ENCODE measurements at places on chromosomes 7 and 10.

DNA sequence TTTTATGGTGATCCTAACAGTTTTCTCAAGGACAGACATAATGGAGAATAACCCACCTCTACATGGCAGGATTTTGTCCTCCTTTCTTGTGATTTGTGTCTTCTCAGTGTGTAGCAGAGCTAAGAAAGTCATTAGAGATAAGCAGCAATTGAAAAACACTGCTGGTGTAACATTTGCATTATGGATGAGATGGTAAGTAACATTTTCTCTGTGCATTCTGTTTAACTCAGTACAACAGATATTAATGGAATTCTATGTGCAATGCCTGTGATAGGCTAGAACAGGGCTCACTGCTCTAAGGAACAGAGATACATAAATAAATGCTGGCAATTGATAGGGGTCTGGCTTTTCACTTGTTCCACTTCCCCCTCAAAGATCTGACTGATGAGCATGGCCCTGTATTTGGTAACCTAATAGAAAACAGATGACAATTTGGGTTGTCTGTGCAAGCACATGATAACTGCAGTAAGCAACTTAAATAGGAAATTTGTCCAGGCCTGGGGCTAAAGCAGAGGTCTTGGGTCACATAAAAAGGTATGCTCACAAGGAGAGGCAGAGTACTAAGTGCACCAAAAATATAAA, 560.3 kb upstream of the POM121L12 start:
- DNase-seq, result no peak

GRCh38 chr10:67075491-67075971, 149.7 kb downstream of the LRRTM3 start:
- DNase-seq, result no peak

DNA sequence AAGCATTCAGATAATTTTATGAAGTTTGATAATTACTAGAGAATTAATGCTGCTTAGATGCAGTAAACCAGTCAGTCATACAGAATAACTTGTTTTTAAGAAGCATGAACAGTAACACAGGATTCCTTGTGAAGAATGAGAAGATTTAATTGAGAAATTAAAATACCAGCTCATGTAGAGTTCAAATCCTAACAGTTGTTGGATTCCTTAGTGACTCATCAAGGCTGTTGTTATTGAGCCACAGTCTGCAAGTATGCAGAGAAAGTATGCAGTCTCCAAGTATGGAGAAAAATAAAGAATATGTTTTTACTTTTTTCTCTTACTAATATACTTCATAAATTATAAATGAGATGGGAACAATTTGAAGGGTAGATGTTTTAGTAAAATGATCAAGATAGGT, 30.2 kb upstream of the CYP26C1 start:
- DNase-seq, result no peak

DNA sequence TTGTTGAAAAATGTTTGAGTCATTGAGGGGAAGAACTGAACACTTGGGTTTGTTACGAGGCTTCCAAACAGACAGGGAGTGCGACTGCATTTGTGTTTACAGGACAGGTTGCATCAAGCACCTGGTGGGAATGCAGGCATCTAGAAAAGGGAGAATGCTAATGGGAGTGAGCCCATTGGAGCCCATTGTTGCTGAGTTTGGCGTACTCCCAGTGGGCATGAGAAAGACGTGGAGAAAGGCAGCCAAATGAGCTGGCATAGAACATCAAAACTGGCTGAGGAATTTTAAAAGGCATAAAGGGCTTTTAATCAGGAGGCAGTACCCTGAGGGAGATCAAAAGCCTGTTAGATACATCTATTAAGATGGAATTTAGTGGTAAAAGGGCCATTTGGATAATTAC, 171.6 kb upstream of the NPSR1 start:
- no peak for DNase-seq

DNA sequence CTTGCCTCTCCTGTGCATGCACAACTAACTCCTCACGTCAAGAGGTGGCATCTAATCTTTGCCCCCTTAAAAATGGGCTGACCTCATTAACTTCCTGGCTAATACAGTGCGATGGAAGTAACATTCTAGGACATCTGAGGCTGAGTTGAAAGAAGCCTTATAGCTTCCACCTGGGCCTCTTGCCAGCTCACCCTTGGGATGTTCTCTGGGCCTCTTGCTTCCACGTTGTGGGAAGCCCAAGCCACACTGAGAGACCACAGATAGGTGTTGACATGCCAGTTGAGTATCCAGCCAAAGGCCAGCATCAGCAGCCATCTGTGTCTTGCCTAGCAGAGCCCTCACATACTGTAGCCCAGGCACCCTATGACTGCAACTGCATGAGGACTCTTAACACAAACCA, 60.8 kb upstream of the GDF10 start:
- no peak for DNase-seq

GRCh38 chr10:80649183-80649582, 111.5 kb downstream of the SH2D4B start:
- DNase-seq, result no peak

GRCh38 chr7:70787286-70787685, 344.7 kb upstream of the GALNT17 start:
- DNase-seq, result no peak

DNA sequence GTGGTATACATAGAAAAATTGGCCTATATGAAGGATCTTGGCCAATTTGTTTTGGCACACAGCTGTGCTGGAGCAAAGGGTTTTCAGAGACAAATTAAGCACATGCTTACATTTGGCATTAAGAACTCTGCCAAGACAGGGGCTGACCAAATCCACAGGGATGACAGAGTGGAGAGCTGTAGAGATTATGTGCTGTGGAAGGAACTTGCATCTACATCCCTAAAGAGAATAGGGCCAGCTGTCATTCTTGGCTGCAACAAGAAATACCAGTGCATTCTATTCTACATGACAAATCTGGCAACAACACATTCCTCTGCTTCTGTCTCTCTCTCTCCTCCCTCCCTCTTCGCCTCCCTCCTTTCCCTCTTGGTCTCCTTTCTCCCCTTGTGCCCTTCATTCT, 75.6 kb downstream of the POM121L12 start:
- no peak for DNase-seq

GRCh38 chr7:81618396-81619014, 151.3 kb downstream of the HGF start:
- DNase-seq, result no peak

DNA sequence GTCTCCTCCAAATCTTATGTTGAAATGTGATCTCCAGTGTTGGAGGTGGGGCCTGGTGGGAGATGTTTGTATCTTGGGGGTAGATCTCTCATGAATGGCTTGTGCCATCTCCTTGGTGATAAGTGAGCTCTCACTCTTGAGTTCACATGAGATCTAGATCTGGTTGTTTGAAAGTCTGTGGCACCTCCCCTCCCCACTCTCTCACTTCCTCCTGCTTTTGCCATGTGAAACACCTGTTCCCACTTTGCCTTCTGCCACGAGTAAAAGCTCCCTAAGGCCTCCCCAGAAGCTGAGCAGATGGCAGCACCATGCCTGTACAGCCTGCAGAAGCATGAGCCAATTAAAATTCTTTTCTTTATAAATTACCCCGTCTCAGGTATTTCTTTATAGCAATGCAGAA, 23.5 kb downstream of the TMEM229A start:
- no peak for DNase-seq

DNA sequence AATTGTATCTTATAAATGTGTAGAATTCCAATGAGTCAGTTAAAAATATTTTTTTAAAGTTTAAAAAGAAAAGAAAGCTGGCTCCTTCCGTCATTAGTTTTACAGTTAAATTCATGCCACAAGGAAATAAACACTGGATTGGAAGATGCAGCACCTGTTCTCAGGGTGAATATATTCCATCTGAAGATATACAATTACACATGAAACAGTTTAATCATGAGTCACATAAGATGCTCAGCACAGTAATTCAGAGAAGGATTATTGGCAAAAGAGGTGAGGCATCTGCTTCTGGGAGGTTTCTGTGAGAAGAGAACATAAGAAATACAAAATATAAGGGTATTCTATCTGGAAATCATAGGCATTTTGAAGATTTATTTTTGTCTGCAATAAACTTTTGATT, 376.5 kb upstream of the SORCS1 start:
- DNase-seq, result no peak

DNA sequence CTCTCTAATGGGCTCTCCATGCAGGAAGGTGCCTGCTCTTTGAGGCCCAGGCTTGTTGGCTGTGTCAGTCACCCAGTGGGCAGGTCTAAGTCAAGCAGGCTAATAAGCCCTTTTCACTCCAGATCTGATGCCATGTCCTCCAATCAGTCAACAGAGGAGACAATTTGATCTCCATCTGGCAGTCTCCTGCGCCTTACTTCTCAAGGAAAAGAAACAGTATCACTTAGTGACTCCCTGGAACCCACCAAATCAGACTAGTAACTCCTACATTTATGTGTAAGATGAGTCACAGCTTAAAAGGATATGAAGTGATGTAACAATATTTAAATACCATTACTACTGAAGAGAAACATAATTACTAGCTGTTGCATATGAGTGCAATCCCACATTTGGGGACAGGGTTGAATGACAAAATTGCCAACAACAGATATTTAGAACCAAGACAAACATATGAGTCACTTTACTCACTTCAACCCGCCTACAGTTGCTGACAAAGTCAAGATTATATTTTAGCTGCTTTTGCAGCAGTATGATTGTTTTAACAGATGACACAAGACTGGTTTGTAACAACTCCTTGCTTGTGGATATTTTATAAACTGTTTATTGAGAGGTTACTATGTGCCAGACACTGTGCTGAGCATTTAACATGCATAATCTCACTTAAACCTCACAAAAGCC, 72.1 kb downstream of the USP6NL start:
- DNase-seq, result peak; percentile 7

- no peak for DNase-seq
Measured at GRCh38 chr10:129404091-129404490, 63.0 kb upstream of the MGMT start.

DNA sequence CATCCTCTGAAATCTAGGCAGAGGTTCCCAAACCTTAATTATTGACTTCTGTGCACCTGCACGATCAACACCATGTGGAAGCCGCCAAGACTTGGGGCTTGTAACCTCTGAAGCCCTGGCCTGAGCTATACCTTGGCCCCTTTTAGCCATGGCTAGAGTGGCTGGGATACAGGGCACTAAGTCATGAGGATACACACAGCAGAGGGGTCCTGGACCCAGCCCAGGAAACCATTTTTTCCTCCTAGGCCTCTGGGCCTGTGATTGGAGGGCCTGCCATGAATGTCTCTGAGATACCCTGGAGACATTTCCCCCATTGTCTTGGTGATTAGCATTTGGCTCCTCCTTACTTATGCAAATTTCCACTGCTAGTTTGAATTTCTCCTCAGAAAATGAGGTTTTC, 743.7 kb downstream of the PCDH15 start:
- DNase-seq, result no peak

DNA sequence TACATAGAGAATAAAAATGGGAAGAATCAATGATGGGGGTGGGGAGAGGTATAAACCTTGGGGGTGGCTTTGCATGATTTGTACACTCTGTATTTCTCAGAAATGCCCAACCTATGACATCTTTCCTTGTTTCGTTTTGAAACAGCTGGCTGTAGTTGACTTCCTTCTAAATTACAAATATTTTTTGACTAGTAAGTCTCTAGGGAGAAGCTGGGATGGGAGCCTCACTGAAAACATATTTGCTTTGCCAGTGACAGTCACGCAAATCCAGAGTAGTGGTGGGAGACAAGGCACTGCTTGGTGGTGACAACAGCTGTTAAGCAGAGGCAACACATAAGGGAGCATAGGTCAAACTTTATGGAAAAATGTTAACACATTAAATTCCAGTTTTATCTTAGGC, 440.5 kb downstream of the SEMA3D start:
- DNase-seq, result peak; percentile 28

DNA sequence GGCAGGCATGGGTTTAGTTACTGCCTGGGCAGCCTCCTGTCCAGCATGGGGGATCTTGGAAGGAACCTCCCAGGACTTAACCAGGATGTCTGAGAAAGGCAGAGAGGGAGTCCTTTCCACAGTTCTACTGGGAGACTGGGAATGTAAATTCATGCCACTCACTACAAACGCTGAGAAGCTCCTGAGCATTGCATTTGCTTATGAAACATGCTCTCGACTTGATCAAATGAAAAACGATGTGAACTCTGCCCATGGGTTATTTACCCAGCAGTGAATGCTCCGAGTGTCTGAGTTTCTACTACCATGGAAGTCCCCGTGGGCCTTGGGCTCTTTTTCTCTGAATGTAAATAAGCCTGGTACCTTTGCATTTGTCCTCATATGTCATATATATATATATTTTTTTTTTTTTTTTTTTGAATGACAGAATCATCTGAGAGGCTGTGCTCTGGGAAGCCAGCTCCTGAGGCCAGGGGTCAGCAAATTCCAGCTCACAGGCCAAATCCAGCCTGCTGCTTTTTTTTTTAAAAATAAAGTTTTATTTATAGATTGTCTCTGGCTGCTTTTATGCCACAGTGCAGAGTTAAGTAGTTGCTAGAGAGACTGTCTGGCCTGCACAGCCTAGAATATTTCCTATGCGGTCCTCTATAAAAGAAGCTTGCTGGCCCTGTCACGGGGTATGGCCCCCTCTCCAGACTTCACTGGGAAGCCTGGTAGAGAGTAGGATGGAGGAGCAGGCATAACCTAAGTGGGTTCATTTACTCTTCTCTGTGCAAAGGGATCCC, 21.4 kb upstream of the RAPGEF5 start:
- no peak for DNase-seq

Data from SHP77 (cell line).